ENCODE measurements at places on chromosomes 12 and 14.

GRCh38 chr14:76866456-76866855, 40.2 kb downstream of the LRRC74A start:
- no peak for DNase-seq

DNA sequence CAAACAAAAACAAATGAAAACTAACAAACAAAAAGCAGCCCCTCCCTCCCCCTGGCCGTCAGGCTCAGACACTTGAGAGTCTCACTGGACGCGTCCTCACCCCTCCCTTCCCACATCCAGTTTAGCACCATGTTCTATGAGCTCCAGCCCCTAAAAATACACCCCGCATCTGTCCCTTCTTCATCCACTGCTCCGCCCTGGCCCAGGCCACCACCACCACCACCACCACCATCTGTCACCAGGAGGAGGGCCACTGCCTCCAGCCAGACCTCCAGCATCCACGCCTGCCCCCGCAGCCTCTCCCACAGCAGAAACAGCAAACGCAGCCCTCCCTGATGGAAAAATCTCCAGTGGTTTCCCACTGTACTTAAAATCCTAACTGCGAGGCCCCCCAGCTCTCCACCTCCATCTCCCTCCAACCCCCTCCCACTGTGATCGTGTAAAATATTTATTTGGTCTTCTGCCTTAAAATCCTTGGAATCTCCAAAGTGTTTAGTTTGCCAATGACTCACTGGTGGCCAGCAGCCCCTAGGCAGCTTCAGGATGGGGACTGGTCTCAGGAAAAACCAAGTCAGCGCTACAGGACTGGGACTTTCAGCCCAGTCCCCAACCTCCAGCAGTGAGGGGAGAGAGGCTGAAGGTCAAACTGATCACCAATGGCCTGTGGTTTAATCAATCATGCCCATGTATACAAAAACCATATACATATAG, 95.1 kb downstream of the SCARB1 start:
- DNase-seq, result no peak

DNA sequence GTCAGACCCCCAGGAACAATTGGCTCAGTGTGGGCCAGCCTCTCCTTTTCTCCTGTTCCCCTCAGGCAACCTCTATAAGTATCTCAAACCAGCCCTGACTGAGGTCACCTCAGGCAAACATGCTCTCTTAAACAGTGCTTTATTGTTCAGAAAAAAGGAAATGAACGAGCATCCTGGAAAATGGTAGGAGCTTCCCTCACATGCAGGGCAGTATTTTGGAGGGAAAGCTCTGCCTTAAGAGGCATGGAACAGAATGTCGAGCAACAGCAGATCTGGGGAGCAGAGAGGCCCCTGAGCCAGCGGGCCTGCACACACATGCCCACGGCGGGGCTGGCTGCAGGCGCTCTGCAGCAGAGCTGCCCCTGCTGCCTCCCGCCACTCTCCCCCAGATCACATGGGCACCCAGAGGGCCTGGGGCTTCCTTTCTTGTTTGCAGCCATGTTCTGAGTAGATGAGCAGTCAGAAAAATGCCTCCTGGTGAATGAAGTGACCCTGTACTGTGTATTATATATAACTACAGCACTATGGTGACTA, 42.0 kb downstream of the MOK start:
- no peak for DNase-seq

DNA sequence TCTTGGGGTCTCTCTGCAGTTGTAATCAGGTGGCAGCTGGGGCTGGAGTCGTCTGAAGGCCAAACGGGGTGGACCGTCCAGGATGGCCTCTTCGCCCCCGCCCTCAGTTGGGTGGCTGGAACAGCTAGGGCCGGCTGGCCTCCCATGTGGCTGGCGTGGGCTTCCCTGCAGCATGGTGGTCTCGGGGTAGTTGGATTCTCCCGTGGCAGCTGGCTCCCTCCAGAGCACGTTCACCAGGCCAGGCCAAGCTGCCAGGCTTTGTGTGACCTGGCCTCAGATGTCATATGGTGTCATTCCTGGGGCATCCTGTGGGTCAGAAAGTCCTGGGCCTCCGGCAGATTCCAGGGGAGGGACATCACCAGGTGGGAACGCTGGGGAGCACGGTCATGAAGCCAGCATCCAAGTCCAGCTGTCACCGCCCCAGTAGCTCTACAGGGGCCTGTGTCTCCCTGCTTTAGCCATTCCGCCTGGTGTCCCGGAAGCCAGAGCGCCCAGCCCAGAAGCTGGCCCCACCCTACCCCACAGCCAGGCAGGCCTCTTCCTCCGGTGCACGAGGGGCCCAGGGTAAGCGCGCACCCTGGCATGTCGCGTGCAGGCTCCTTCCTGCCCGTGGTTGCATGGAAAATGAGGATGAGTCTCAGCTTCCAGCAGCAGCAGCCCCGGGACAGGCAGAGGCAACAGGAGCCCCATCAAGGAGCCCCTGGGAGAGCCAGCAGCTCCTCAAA, 1.3 kb upstream of the NUDT14 start:
- DNase-seq, result no peak

GRCh38 chr14:105198588-105198987, 17.5 kb upstream of the NUDT14 start:
- no peak for DNase-seq

- no peak for DNase-seq
These were observed 23.6 kb downstream of the BCL7A start for GRCh38 chr12:122045262-122045661.

DNA sequence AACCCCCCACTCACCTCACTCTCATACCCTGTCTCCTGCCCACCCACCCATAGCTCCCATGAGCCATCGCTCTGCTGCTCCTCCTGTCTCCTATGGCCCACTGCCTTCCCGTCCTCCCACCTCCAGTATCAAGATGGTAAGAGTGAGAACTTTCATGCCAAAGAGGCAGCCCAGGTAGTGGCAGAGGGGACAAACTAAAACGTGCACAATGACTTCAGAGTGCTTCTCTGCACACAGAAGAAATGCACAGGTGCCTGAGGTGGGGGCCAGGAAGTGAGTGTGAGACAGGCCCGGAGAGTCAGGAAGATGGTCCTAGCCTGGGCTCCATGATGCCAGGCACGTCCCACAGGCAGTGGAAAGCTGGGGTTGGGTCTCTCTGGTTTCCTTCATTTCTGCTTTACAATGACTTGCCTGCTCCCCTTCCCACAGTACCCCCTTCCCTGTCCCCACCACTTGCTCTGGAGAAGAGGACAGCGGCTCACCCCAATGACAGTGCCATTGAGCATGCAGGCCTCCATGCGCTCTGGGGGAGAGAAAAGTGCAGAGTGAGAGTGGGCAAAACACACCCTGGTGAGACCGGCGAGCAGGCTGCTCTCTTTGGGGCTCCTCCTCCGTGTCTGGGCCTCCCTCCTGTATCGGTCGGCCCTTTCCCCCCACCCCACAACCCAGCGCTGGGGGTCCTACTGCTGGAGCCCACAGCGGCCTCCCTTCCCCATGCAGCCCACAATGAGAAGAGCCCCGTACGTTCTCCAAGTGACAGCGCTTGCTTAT, 22.8 kb upstream of the ANO2 start:
- no peak for DNase-seq

DNA sequence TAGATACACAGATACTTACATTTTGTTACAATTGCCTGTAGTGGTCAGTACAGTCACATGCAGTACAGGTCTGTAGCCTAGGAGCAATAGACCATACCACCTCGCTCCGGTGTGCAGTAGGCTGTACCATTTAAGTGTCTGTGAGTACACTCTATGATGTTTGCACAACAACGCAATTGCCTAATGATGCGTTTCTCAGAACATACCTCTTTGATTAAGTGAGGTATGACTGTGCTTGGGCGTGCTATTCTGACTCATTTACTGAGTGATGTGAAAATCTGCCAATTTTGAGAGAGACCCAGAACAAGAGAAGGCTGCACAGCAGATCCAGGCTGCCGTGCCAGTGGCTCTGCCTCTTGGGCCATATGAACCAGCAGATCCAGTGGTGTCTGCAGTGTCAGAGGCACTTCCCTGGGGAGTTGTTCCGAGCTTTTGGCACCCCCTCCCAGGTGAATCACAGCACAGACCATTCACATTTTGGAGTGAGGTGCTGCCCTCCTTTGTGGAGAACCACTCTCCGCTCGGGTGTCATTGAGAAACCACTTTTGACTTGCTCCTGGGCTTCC, 20.4 kb downstream of the DLK1 start:
- DNase-seq, result no peak

DNA sequence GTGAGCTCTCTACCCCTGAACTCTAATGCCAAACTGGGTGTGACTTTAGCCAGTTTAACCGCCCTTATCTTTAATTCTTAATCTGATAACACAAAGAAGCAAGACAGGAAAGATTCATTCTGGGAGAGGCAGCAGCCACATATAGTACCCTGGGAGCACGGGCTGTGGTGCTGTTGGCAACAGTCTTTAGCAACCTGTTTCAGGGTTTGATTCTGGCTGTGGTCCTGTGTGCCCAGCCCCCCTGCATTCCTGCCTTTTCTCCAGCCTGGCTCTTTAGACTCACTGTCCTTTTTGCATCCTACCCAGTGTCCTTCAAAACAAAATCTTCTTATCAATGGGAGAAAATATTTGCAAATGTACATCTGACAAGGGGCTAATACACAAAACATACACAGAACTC, 275.2 kb downstream of the GXYLT1 start:
- DNase-seq, result no peak

DNA sequence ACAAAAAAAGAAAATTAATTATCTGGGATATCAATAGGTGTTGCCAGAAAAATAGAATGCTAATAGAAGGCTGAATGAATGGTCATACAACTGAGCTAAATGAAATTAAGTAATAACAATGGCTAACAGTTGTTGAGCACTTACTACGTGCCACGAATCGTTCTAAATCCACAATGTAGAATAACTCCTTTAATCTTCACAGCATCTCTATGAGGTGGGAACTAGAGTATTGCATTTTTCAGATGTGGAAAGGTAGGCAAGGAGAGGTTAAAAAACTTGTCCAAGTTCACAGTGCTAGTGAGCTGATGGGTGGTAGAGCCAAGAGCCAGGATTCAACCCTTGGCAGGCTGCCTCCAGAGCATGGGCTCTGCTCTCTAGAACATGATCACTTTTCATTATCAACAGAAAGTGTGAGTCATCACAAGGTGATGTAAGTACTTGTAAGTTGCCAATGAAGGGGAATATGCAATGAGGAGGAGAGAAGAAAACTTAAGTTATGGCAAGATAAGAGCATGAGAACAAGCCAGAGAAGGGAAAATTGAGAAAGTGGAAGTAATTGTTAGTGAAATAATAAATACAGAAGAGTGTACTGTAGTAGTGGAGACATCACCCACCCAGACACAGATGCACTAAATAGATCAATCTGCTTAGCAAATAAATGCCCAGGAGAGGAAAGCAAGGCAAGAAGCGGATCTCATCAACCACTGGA, 122.1 kb downstream of the PRKD1 start:
- no peak for DNase-seq

DNA sequence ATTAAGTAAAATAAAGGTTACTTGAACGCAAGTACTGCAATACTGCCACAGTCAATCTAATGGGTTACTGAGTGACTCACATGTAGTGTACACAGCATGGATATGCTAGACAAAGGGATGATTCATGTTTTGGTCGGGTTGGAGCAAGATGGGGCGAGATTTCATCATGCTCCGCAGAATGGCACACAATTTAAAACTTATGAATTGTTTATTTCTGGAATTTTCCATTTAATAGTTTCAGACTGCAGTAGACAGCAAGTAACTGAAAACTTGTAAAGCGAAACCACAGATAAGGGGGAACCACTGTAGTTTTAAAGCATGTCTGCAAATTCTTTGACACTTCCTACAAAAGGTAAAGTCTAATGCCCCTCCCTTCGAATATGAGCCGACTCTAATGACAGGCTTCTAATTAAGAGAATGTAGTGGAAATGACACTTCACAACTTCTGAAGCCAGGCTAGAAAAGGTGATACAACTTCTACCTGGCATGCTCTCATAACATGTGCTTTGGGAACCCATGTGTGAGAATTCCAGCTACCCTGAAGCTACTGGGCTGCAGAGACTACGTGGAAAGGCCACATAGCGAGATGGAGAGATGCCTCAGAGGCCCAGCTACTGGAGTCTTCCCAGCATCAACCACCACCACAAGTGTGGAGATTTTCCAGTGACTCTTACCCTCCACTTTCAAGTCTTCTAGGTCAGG, 13.9 kb upstream of the TCP11L2 start:
- no peak for DNase-seq

DNA sequence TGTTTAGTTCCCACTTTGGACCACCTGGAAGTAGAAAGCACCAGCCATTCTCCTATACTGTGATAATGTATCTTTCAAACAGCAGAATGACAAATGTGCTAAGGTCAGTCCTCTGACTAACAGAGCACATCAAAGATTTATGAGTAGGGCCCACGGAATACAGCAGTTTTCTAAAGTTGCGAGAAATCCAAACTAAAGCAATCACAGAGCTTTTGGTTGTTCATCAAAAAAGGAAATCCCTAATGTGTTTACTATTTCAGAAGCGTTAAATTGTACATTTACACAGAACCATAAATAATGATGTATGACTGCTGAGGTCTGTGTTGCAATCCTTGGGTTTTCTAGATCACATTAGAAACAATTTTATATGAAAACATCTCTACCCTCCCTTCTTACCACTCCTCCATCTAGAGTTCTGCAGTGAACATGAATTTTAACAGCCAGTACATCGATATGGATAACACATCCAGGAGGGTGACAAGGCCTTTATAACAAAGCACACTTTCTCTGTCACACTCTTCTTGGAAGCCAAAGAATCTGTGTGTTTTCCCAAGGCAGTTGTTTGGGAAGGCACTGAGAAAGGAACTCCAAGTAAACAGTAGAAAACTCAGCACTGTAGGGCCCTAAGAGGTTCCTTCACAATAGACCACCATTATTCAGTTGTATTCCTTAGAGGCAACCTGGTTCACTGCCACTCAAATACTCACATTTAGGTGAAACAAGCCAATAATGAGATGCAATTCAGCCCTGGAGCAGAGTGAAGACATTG, 7.3 kb downstream of the KITLG start:
- no peak for DNase-seq

DNA sequence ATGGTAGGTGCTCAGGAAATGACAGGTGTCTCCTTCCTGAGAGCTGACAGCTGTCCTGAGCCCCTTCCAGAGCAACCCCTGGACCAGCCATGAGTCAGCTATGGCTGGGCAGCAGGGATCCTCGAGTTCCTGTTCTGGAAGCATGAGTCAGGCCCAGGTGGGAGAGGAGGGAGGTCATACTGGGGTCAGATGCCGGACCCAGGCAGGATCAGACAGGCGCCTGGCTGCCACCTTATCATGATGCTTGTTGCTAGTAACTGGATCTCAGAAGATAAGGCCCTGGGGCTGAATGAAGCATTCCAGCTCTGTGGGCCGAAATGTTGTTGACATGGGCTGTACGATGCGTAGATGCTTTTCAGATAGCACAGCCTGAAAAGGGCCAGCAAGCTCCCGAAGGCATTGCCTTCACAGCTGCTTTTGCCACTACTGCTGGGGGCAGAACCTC, 17.4 kb upstream of the KRT7 start:
- peak; percentile 16 for DNase-seq
